ENCODE measurements at places on chromosomes 6 and 20. TPM values are rescaled to one million over a fixed set of nuclear protein-coding genes. Genes with fewer than 3 reads are reported as not detected.

Gene ADGB
- total RNA-seq, result not detected

Gene MEP1A
- not detected for total RNA-seq

Gene PMEPA1
- total RNA-seq, result 9.0 TPM

GRCh38 chr20:21125072-21125848 is 622 bp upstream of the KIZ start:
- H3K36me3 ChIP-seq, result no peaks in the 10 kb centered on the region
- H3K4me1 ChIP-seq, result peaks cover 16% of the 10 kb centered on the region
- peak overlapping the region; percentile 54 for H3K27ac ChIP-seq
- DNase-seq, result no peak
- H3K4me3 ChIP-seq, result peak overlapping the region; percentile 56

GRCh38 chr20:62774762-62775161 is 21.5 kb upstream of the MRGBP start:
- no peaks in the 10 kb centered on the region for H3K36me3 ChIP-seq
- H3K27me3 ChIP-seq, result no peaks in the 10 kb centered on the region
- peak overlapping the region; percentile 77 for H3K27ac ChIP-seq
- no peak for DNase-seq

GRCh38 chr20:1567392-1568162 is 10.1 kb upstream of the SIRPD start:
- H3K36me3 ChIP-seq, result no peaks in the 10 kb centered on the region
- H3K27ac ChIP-seq, result no peak overlapping the region
- H3K27me3 ChIP-seq, result no peaks in the 10 kb centered on the region
- no peak overlapping the region for H3K4me3 ChIP-seq
- DNase-seq, result no peak
- H3K4me1 ChIP-seq, result no peaks in the 10 kb centered on the region

Gene TRIM40
- total RNA-seq, result not detected

Data from naive thymus-derived CD4-positive, alpha-beta T cell (primary cell).